WTC11 (cell line): ENCODE measurements at places on chromosomes 12 and 14. TPM values are rescaled to one million over a fixed set of nuclear protein-coding genes. Genes with fewer than 3 reads are reported as not detected.

The DPPA3 gene
- total RNA-seq, result 3.3 to 6.8 TPM (median 3.9 TPM) in 3 replicates

The SMIM10L1 gene
- total RNA-seq, result 11.8 to 12.3 TPM (median 12.2 TPM) in 3 replicates

The ZNF385A gene
- 18.4 to 23.5 TPM (median 22.2 TPM) in 3 replicates for total RNA-seq

The TRPV4 gene
- total RNA-seq, result 2.9 to 5.4 TPM (median 5.1 TPM) in 3 replicates

The PITPNM2 gene
- 4.8 to 8.2 TPM (median 7.4 TPM) in 3 replicates for total RNA-seq

The BEGAIN gene
- 1.3 to 1.8 TPM (median 1.3 TPM) in 3 replicates for total RNA-seq

The RD3L gene
- not detected in 3 replicates for total RNA-seq
